Fibroblast of skin of abdomen (primary cell): ENCODE measurements at places on chromosomes 1 and 21.

- DNase-seq = peak; percentile 17
Observed at GRCh38 chr1:112954017-112954650, 1.9 kb downstream of the SLC16A1 start.

DNA sequence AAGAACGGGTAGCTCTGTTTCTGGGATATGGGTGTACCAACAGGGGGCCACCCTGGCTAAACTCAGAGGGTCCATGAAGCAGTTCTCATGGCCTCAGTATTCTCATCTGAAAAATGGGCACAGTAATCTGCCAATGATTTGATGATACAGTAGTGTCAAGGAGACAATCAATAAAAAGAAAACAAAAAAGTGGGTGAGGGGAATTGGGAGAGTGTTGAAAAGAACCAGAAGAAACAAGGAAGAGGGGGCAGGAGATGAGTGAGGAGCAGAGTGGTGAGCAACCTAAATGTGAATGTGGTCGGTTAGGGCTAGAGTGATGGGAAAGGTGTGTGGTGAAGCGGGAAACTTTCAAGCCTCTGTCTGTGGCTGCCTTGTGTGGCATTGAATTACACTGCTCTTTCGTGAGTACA lies 2.0 kb downstream of the SLAMF7 start:
- no peak for DNase-seq

DNA sequence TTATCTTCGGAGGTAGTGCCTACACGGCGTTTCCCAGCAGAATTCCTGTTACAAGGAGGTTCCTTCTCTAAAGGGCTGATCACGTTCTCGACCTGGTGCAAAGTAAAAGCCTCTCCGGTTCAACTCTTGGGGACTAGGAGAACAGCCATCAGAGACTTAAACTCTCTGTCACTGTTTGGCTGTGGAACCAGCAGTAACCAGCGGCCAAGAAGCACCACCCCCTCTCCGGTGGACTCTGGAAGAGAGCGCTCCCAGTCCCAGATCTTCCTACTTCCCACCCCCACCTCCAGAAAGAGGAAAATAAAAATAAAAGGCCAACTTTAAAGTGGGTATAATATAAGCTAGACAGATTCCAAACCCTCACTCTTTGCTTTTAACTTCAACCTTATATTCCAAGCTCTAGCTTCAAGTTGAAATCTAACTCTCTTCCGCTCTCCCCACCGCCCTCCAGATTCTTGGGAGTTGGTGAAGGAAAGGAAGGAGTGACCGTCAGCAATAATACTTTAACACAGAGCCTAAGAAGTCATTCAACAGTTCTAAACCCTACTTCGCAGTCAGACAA lies 2.9 kb downstream of the BRINP3 start:
- DNase-seq = no peak

DNA sequence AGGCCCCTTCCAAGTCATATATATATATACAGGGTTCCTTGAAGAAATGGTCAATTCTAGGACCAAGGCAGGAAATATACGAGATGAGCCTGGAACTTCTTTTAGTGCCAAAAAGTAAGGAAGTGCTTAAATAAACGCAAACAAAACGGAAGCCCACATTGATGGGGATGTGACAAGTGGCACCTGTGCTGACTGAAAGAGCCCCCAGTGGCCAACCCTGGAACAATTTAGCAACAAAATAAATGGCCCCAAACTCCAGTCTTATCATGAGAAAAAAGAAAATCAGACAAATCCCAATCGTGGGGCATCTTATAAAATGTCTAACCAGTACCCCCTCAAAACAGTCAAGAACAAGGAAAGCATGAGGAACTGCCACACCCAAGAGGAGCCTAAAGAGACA lies 17.7 kb downstream of the PLA2G5 start:
- DNase-seq = no peak

DNA sequence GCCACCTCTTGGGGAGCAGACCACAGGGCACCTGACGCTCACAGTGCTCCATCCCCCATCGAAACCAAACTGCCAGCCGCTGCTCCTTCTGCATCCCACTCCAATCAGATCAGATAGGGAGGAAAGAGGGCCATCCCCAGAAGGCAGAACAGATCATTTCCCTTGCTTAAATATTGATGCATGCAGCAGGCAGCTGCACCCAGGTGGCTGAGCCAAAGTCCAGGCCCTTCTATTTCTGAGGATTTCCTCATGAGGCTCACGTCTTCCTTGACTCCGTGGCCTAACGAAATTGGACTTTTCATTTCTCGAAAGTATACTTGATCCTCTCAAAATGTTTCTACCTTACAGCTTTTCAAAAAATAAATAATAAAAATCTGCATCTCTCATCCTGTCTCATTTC lies 239.2 kb downstream of the ATG4C start:
- no peak for DNase-seq

DNA sequence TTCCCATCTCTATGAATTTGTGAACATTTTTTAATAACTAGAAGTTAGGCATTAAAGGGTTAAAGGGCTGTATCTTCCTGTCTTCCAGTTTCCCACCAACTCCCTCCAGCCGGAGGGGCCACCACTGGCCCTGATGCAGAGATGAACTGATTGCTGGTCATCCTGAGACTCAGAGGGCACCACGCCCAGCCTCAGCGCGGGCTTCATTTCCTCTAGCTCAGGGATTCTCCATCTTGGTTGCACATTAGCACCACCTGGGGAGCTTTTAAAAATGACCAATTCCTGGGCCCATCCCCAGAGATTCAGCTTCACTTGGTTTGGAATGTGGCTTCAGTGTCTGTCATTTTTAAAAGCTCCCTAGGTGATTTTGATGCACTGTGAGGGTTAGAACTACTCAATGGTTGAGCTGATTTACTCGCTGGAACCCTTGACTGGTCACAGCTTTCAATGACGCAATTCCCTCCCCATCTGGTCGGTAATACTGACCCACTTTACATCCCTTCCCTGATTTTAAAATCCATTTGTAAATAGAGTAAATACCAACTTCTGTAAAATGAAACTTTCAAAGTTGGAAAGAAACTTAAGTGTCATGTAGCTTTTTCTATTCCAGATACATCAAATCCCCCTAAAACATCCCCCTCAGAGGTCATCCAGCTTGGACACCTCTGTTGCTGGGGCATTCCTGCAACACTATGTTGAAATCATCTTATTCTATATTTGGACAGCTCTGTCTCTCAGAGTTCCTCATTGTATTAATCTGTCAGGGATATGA lies 5.1 kb downstream of the NAV1 start:
- no peak for DNase-seq

DNA sequence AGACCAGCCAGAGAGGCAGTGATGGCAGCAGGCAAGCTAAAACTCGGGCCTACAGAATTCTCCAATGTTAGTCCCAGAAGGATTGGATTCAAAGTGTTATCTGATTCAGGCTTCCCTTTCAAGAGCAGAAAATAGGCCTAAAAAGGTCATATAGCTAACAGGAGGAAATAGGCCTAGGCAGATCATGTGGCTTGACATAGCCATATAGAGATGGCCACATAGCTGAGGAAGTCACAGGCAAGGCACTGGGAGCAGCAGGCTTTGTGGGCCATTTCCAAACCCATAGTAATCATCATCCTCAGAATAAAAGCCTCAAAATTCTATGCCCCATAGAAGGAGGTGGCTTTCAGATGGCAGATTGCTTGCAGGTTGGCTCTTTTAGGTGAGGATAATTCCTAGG lies 29.0 kb upstream of the LMO4 start:
- DNase-seq = no peak

DNA sequence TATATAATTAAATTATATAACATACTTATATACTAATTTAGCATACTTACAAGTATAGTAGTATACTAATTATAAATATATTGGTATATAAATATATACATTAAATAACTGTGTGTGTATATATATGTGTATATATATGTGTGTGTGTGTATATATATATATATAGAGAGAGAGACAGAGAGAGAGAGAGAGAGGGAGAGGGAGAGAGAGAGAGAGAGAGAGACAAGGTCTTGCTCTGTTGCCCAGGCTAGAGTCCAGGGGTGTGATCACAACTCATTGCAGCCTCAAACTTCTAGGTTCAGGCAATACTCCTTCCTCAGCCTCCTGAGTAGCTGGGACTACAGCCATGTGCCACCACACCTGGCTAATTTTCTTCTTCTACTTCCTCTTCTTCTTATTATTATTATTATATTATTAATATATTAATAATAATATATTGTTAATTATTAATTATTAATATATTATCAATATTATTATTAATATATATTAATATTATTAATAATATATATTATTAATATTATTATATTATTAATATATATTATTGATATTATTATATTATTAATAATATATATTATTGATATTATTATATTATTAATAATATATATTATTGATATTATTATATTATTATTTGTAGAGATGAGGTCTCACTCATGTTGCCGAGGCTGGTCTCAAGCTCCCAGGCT lies 185.5 kb downstream of the CRB1 start:
- no peak for DNase-seq

DNA sequence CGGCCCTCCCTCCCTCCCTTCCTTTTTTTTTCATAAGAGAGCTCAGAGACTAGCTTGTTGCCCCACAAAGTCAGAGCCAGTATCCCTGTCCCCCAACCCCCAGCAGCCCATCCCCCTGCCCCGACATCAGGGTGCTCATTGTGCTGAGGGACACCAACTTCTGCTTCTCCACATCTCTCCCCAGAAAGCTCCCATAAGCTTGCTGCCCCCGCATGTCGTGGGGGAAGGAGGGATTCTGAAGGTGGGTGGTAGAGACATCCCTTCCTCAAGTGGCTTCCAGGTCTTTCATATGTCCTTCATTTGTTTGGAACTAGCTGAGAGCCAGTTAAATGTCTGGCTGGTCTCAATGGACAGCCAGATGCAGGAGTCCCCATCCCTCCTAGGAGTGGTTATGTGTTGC lies 41.2 kb downstream of the RHBG start:
- DNase-seq = no peak

DNA sequence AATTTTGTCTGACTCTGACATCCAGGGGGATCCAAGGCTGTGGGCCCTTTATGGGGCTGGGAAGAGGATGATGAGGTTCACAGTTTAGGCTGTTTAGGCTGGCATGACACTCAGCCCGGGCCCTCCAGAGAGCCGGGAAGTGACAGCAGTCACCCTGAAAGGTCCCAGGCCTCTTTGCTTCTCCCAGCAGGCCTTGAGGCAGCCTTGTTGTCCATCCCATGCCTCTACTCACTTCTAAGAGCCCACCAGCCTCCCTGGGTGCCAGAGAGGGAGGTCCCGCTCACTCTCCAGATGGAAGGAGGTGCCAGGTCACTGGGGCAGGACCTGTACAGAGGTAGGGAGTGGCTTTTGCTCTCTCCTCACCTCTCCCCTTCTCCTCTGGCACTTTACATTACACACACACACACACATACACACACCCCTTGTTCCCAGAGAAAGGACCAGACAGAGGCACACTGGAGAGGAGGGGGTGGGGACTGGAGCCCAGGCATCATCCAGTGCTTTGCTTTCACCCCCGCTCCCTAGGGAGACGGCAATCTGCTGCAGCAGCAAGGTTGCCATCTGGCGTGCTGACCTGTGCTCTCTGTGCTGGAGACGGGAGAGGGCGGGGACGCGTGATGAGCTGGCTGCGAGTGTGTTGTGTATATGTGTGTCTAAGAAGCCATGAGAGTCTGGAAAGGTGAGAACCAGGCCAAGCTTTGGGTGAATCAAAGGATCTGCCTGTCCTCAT lies 4.6 kb downstream of the KLHDC8A start:
- DNase-seq = peak; percentile 42

DNA sequence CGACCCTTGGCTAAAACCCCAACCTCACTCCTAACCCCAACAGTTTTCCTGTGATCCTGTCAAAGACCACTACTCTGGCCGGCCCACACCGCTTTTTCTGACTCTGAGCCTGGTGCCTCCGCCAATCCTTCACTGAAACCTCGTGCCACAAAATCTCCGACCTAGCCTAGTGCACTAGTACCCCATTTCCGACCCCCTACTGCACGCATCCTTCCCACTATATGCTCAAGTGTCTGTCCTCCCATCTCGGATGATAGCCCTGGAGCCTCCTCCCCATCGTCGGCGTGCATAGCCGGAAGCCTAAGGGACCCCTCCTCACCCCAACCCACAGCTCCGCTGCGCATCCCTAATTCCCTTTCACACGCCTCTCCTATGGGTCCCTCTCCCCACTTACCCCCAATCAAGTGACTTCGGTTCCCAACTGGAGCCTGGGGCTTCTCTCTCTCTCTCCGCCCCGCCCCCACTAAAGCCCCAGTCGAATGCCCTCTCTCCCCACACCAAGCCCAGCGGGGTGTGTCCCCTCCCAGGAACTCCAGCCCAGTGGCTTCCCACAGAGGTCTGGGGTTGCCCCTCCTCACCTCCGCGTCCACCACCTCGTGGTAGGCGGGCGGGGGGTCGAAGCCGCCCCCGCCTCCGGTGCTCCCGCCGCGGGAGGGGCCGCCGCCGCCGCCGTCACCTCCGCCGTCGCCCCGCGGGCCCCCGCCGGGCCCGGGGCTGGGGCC lies 791 bp downstream of the USP24 start:
- DNase-seq = peak; percentile 23

DNA sequence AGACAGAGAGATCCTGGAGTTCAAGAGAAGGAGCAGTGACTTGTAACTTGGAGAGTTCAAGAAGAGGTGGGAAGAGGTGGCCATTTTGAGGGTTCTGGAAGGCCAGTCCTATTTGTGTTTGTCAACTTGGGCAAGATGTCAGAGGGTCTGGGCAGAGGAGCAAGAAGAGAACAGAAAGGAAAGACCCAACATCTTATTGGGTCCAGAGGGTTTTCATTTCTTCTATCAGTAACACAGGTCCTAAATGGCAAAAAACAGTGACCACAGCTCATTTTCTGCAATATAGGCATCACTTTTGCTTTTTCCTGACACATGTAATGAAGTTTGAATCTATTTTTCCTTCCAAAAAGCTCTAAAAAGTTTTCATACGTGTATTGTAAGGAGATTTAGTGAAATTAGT lies 38.3 kb upstream of the MAP10 start:
- no peak for DNase-seq

DNA sequence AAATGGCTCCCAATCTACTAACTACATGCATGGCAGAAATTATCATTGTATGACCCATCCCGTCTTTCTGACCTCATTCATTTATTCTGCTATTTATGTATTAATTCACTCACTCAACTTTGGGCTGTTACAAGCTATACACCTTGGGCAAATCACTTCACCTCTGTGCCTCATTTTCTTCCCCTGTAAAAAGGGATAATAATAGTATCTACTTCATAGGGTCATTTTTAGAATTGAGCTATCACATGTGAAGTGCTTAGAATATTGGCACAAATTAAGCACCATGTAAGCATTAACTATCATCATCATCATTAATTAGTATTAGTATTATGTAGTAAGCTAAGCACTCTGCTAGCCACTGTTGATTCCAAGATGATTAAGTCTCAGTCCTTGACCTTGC lies 52.1 kb downstream of the NMNAT2 start:
- no peak for DNase-seq

- DNase-seq = peak; percentile 21
Observed at GRCh38 chr1:7386226-7387052, 384.7 kb upstream of the VAMP3 start.
